Stomach (tissue), 19 donors: ENCODE measurements at places on chromosomes 2 and 18.
A peak's percentile ranks its signal among the peaks of the same experiment; 100 is the strongest.

- no peaks in the 10 kb centered on the region for H3K4me1 ChIP-seq
- no peak overlapping the region for H3K4me3 ChIP-seq
- DNase-seq, result no peak
- no peaks in the 10 kb centered on the region for H3K36me3 ChIP-seq
- H3K27ac ChIP-seq, result no peak overlapping the region
- no peaks in the 10 kb centered on the region for H3K27me3 ChIP-seq
Measured at GRCh38 chr2:222013889-222014288, 284.9 kb downstream of the PAX3 start.

GRCh38 chr18:57431467-57432080, 3.6 kb upstream of the ONECUT2 start:
- H3K27ac ChIP-seq, result no peak overlapping the region
- DNase-seq, result no peak
- H3K4me1 ChIP-seq, result peaks cover 57% of the 10 kb centered on the region
- H3K27me3 ChIP-seq, result peaks cover 99% of the 10 kb centered on the region
- no peaks in the 10 kb centered on the region for H3K36me3 ChIP-seq

DNA sequence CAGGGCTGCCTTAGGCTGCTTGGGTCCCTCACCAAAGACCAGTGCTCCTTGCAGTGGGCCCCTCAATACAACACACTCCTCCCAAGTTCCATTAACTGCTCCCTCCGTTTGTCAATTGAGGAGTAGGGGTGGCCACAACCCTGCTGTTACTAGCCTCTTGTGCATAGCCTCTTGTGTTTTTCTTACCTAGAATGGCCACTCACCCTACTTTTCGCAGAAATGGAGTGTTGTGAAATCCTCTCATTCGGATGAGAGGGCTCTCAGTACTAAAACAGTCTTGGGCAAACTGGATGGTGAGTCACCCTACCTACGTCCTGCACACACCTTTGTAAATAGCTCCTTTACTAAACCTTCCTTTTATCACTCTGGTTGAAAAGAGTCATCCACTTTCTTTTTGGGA, 253.9 kb downstream of the OSR1 start:
- no peak overlapping the region for H3K27ac ChIP-seq
- peak; percentile 71 for DNase-seq

DNA sequence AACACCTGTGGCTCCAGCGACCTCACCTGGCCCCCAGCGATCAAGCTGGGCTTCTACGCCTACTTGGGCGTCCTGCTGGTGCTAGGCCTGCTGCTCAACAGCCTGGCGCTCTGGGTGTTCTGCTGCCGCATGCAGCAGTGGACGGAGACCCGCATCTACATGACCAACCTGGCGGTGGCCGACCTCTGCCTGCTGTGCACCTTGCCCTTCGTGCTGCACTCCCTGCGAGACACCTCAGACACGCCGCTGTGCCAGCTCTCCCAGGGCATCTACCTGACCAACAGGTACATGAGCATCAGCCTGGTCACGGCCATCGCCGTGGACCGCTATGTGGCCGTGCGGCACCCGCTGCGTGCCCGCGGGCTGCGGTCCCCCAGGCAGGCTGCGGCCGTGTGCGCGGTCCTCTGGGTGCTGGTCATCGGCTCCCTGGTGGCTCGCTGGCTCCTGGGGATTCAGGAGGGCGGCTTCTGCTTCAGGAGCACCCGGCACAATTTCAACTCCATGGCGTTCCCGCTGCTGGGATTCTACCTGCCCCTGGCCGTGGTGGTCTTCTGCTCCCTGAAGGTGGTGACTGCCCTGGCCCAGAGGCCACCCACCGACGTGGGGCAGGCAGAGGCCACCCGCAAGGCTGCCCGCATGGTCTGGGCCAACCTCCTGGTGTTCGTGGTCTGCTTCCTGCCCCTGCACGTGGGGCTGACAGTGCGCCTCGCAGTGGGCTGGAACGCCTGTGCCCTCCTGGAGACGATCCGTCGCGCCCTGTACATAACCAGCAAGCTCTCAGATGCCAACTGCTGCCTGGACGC, 4.9 kb downstream of the GPR35 start:
- no peaks in the 10 kb centered on the region for H3K36me3 ChIP-seq
- no peak for DNase-seq
- H3K27ac ChIP-seq, result no peak overlapping the region
- no peaks in the 10 kb centered on the region for H3K27me3 ChIP-seq

DNA sequence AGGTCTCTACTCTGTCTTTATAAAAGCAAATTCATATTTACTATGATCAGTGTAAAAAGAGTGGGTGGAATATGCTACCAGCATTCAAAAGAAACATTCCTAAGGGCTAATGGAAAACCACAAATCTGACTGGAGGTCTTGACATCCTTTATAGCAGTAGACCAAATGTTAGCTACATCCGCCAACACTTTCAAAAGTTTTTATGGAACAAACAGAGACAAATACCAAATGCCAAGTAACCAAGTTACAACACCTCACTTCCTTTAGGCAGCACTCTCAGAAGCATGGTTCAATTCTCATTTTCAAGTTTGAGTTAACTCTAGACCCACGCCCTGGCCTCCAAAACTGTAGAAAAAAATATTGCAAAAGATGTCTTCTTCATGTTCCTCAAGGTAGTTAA, 78.3 kb upstream of the SETBP1 start:
- H3K27me3 ChIP-seq, result no peaks in the 10 kb centered on the region
- no peak overlapping the region for H3K4me3 ChIP-seq
- no peak for DNase-seq
- peaks cover 9% of the 10 kb centered on the region for H3K4me1 ChIP-seq
- H3K27ac ChIP-seq, result no peak overlapping the region

- H3K4me1 ChIP-seq, result peaks cover 18% of the 10 kb centered on the region
- H3K4me3 ChIP-seq, result no peak overlapping the region
- H3K27ac ChIP-seq, result peak overlapping the region; percentile 99
- no peaks in the 10 kb centered on the region for H3K27me3 ChIP-seq
- peak; percentile 27 for DNase-seq
Measured at GRCh38 chr2:20452551-20452950, 5.7 kb downstream of the RHOB start.

DNA sequence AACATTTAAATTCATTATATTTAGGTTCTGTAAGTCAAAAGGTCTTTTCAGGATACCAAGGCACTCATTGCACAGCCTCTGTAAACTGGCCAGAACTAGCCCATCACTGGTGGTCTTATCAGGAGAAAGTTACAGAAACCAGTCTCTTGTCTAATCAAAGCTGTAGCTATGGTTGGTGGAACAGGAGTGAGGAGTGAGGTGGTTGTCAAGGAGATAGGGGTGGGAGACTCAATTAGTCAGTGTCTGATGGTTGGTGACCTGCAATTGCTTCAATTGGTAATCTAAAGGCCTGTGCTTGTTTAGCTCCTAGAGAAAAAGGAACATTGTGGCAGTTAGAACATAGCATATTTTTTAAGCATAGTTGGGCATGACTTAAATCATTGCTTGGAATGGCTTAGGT, 458.6 kb upstream of the CDH2 start:
- no peak overlapping the region for H3K4me3 ChIP-seq
- no peaks in the 10 kb centered on the region for H3K4me1 ChIP-seq
- H3K36me3 ChIP-seq, result no peaks in the 10 kb centered on the region
- H3K27ac ChIP-seq, result no peak overlapping the region
- H3K27me3 ChIP-seq, result no peaks in the 10 kb centered on the region

- H3K4me1 ChIP-seq, result no peaks in the 10 kb centered on the region
- H3K27ac ChIP-seq, result no peak overlapping the region
- DNase-seq, result no peak
- no peaks in the 10 kb centered on the region for H3K27me3 ChIP-seq
- no peak overlapping the region for H3K4me3 ChIP-seq
- no peaks in the 10 kb centered on the region for H3K36me3 ChIP-seq
Measured at GRCh38 chr2:60125611-60126426, 427.6 kb downstream of the BCL11A start.

- no peaks in the 10 kb centered on the region for H3K4me1 ChIP-seq
- H3K27me3 ChIP-seq, result no peaks in the 10 kb centered on the region
- DNase-seq, result no peak
- no peak overlapping the region for H3K4me3 ChIP-seq
- H3K36me3 ChIP-seq, result no peaks in the 10 kb centered on the region
- H3K27ac ChIP-seq, result no peak overlapping the region
Measured at GRCh38 chr2:64426183-64426952, 27.6 kb upstream of the LGALSL start.

- H3K27me3 ChIP-seq, result no peaks in the 10 kb centered on the region
- H3K27ac ChIP-seq, result no peak overlapping the region
- DNase-seq, result no peak
- no peak overlapping the region for H3K4me3 ChIP-seq
- H3K4me1 ChIP-seq, result no peaks in the 10 kb centered on the region
Measured at GRCh38 chr18:73962256-73962655, 185.4 kb downstream of the FBXO15 start.

GRCh38 chr2:236646441-236646840, 76.8 kb downstream of the ACKR3 start:
- DNase-seq, result no peak
- H3K4me1 ChIP-seq, result no peaks in the 10 kb centered on the region
- no peak overlapping the region for H3K4me3 ChIP-seq
- no peaks in the 10 kb centered on the region for H3K36me3 ChIP-seq
- H3K27me3 ChIP-seq, result no peaks in the 10 kb centered on the region

DNA sequence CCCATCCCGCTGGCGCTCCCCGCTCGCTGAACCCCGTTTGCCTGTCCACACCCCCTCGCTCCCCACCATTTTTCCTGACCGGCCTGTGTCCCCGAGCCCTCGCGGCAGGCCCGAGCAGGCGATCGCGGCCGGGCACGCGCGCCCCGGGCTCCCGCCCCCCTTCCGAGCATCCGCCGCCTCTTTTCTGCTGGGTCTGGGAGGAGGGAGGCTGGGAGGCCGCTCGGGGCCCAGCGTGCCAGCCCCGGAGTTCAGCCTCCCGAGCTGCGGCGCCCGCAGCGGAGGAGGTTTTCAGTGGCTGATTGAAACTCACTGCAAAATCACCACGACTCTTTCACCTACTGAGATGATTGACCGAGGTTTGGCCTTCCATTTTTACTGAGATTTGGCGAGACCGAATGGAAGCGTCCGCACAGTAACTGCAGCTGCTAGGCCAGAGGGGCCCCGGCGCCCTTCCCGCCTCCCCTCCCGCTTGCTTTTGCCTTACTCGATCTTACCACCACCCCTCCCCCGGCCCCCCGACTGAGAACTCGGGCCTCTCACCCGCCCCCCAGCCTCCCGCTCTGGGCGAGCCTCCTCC, 4.8 kb downstream of the SOX11 start:
- DNase-seq, result no peak
- peaks cover 36% of the 10 kb centered on the region for H3K4me1 ChIP-seq
- peak overlapping the region; percentile 36 for H3K4me3 ChIP-seq

GRCh38 chr2:147711031-147711430, 133.8 kb upstream of the ACVR2A start:
- DNase-seq, result no peak
- H3K36me3 ChIP-seq, result no peaks in the 10 kb centered on the region
- no peak overlapping the region for H3K27ac ChIP-seq
- no peak overlapping the region for H3K4me3 ChIP-seq
- no peaks in the 10 kb centered on the region for H3K4me1 ChIP-seq
- H3K27me3 ChIP-seq, result no peaks in the 10 kb centered on the region

DNA sequence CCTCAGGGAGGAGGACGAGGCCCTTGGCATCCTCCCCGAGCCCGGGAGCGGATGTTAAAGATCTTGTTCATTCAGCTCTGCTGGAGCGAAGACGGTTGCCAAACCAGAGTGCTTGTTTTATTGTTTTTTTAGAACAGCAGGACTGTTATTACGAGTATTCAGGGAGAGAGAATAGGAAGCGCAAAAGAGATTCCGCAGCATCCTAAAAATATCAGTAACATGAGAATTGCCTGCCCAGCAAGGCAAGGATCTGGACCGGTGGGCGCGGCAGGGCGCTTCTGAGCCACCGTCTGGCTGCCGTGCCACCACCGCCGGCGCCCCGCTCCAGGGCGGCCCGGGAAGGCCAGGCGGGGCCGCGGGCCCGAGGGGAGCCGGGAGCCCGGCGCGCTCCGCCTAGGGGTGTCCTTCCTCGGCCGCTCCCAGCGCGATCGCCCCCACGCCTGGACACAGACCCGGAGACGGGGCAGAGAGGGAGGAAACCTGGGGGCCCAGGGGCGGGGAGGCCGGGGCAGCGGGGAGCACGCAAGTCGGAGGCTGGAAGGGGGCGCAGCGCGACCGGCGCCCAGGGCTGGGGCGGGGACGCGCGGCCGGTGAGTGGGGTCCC, 843 bp downstream of the CYS1 start:
- no peak for DNase-seq
- H3K4me3 ChIP-seq, result peak overlapping the region; percentile 54
- H3K36me3 ChIP-seq, result no peaks in the 10 kb centered on the region
- peaks cover 8% of the 10 kb centered on the region for H3K4me1 ChIP-seq

GRCh38 chr2:182412858-182413257, 14.0 kb downstream of the PDE1A start:
- no peaks in the 10 kb centered on the region for H3K36me3 ChIP-seq
- no peak for DNase-seq
- no peaks in the 10 kb centered on the region for H3K4me1 ChIP-seq
- H3K4me3 ChIP-seq, result no peak overlapping the region

DNA sequence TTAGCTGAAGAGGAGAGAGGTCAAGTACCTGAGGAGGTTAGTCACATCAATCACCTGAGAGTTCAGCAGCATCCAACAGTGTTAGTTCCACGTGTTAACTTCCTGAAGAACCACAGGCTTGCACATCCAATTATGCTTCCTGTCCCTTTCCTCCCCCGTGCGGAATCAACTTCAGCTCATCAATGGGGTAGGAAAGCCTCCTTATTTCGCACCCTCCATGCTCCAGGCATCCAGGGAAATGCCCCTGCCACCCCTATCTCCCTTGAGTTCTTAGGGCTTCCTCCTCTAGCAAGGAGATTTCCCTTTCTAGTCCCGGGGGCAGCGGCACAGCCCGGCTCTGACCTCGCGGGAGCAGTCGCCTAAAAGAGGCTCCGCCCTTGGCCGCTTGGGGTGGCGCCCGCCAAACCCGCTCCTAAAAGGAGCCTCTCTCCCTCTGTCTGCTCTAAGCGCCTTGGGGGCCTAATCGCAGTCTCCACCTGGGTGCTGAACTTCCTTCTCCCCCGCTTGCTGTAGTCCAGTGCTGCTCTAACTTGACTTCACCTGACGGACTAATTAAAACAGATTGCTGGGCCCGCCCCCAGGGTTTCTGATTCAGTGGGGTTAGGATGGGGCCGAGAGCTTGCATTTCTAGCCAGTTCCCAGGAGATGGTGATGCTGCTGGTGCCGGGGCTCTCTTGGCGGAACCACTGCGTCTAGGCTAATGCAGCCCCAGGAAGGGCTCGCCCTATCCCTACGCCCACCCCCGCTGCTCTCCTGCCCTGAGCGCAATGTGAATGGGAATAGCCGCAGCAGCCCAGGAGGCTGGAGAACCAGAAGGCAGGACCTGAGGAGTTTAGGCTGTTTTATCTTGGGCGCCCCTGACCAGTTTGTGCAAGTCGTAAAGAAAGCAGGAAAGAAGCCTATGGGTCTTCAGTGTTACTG, 3.4 kb upstream of the TET3 start:
- DNase-seq, result peak; percentile 52
- H3K27me3 ChIP-seq, result no peaks in the 10 kb centered on the region
- peaks cover 33% of the 10 kb centered on the region for H3K4me1 ChIP-seq
